Activated CD4-positive, alpha-beta T cell treated with anti-CD3 and anti-CD28 coated beads, Interleukin-2, amount 10 ng/mL, durations not matched to agents 24 days and 14 days (primary cell): ENCODE measurements at places on chromosomes 5 and 9. TPM values are rescaled to one million over a fixed set of nuclear protein-coding genes. Genes with fewer than 3 reads are reported as not detected.

DNA sequence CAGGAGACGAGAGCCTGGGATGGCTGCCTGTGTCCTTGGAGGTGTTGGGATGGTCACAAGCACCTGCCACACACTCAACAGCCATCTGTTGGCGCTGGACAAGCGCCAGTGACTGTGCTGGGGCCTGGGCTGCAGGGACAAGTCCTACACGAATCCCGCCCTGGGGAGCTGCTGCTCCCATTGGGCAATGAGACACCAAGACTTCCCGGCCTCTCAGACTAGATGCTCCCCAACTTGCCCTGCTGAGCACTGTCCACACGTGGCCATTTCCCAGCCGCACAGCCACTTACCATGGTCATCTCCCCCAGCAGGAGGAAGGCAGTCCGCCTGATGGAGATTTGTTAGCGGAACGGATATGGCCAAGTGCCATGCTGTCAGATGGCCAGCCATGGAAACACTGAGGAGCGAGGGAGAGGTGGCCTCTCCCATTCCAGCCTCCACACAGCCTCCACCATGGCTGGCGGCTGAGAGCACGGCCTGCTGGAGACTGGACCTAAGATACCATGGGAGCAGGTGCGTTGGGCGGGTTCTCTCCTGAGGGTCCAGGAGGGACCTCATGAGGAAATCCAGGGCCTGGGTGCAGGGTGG, 43.9 kb downstream of the PRRT1B start:
- H3K27ac ChIP-seq, result no peak overlapping the region
- no peaks in the 10 kb centered on the region for H3K27me3 ChIP-seq
- no peak for DNase-seq
- no peak overlapping the region for H3K4me3 ChIP-seq
- peaks cover 47% of the 10 kb centered on the region for H3K4me1 ChIP-seq

DNA sequence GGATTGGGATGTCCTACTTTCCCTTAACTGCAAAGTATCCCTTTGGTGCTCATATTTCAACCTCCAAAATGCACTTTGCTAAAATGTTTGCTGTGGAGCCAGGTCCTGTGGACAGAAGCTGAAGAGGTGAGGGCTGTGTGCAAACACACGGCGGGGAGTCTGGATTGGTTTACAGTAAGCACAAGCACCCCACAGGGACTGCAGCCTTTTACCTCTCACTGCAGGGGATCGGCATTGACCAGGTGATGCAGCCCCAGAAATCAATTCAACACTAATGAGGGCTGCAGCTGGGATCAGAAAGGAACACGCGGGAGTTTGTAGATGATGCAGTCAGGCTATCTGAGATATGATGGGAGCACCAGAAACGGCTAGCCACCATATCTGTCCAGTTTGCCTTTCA, 450.9 kb downstream of the CCDC171 start:
- H3K4me3 ChIP-seq, result no peak overlapping the region
- H3K27ac ChIP-seq, result no peak overlapping the region
- DNase-seq, result no peak
- no peaks in the 10 kb centered on the region for H3K27me3 ChIP-seq

Gene NDFIP1
- 114 and 122 TPM in 2 replicates for total RNA-seq

DNA sequence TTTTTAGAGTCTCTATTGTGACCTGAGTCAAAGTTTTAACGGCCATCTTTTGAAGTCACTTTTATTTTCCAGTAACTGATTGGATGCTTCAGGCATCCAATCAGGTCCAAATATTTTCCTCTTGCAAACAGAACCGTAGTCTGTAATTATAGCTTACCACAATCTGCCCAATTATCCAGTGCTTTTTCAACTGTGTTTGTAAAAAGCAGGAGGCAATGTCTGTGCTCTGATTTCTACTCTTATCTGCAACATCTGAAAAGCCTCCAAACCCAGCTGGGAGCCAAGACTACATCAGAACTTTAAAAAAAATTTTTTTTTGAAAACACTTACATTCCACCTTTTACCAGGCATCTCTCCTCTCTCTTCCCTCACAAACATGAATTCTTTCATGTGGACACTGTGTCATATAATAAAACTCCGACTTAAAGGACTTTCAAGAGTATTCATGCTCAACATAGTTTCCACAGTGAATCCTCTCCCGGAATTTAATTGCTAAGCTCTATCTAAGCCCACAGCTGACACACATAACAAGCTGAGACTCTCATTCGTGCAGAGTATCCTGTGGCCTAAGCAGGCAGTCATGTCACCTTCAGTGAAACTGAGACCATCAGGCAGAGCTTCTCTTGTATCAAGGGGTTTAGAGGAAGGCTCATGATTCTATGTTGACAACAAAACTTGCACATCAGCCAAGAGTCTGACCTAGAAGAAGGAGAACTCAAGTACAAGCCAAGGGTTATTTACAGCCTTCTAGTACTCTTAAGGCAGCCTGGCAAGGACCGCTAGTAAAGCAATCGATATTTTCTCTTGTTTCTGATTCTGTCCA, 272.7 kb downstream of the TLE1 start:
- no peaks in the 10 kb centered on the region for H3K4me1 ChIP-seq
- no peaks in the 10 kb centered on the region for H3K36me3 ChIP-seq
- no peak for DNase-seq

DNA sequence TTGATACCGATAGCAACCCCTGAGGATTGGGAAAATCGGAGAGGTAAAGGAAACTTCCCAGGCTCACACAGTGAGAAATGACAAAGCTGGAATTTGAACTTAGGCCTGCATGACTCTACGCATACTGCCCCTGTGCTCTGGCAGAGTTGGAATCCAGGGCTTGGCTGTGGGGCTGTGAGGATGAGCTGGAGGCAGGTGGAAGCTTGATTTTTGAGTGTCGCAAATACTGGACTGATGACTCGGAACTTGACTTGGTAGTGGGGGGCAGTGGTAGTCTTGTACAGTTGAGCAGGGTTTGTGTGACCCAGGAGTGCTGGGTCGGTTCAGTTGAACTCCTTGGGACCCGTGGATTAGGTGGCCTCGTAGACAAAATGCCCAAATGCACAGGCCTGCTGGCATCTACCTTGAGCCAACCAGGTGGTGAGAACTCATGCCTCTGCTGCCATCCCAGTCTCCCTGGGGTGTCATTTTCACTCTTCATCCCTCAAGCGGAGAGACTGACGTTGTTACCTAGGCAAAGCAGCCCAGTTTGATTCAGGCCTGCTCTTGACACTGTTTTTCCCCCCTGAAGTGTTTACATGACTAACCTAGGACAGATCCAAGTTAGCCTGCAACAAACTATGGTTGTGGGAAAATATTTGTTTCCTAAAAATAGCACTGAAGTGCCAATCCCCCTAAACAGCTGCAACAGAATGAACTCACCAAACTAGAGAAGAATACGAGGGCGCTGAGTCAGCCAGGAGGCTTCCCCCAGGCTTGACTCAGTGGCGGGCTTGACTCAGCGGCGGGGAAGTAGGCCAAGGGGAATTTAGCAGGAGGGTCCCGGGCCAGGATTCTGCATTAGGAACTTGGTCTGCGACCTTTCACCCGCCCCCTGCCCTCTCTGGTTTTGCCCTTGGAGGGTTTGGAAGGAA, 45.7 kb upstream of the ORM1 start:
- H3K36me3 ChIP-seq, result no peaks in the 10 kb centered on the region
- H3K4me1 ChIP-seq, result no peaks in the 10 kb centered on the region
- DNase-seq, result no peak
- H3K27me3 ChIP-seq, result no peaks in the 10 kb centered on the region
- no peak overlapping the region for H3K27ac ChIP-seq

DNA sequence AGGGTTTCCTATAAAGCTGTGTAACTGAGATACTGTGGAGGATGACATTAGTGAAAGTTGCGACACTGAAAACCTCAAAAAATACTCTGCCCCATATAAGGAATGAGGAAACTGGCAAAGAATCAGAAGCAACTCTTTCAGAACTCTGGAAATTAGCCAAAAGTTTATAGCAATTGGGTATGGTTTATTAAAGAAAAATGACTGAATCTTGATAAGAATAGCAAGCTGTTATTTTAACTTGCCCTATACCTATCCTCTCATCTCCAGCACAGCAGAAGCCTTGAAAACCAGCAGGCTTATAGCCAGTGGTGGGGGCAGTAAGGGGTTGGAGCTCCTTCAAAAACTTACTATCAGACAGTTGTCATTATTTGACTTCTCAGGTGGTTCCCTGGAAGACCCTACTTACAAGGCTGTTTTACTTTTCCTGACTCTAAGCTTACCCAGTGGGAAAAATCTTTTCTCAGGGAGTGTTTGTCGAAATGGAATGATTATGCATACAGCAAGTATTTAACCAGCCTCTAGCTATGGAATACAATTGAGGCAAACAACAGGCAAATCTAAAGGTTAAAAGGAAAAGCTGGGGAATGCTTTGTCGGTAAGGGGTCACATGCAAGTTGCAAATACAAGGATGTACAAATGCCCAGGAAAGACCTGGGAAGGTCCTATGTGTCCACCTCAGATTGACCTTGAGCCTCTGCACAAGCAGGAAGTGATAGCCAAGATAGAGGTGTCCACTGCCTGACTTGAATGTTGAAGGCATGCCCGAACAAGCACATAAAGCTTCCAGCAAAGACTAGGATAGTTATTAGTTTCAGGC, 21.0 kb upstream of the FAM151B start:
- H3K4me3 ChIP-seq, result no peak overlapping the region
- no peak for DNase-seq
- no peaks in the 10 kb centered on the region for H3K27me3 ChIP-seq

Gene EIF4E1B
- not detected in 2 replicates for total RNA-seq

DNA sequence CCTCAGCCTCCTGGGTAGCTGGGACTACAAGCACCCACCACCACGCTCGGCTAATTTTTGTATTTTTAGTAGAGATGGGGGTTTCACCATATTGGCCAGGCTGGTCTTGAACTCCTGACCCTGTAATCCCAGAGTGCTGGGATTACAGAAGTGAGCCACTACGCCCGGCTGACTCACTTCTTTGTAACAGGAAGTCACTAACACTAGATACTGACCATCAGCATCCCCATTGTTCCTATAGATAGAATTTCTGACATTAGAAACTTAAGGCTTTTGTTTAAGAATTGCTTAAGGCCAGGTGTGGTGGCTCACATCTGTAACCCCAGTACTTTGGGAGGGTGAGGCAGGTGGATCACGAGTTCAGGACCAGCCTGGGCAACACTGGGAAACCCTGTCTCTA, 42.2 kb downstream of the LEAP2 start:
- H3K4me3 ChIP-seq, result no peak overlapping the region
- DNase-seq, result no peak
- peaks cover 26% of the 10 kb centered on the region for H3K36me3 ChIP-seq
- no peaks in the 10 kb centered on the region for H3K27me3 ChIP-seq

Gene FOXD4L4
- total RNA-seq, result not detected in 2 replicates

DNA sequence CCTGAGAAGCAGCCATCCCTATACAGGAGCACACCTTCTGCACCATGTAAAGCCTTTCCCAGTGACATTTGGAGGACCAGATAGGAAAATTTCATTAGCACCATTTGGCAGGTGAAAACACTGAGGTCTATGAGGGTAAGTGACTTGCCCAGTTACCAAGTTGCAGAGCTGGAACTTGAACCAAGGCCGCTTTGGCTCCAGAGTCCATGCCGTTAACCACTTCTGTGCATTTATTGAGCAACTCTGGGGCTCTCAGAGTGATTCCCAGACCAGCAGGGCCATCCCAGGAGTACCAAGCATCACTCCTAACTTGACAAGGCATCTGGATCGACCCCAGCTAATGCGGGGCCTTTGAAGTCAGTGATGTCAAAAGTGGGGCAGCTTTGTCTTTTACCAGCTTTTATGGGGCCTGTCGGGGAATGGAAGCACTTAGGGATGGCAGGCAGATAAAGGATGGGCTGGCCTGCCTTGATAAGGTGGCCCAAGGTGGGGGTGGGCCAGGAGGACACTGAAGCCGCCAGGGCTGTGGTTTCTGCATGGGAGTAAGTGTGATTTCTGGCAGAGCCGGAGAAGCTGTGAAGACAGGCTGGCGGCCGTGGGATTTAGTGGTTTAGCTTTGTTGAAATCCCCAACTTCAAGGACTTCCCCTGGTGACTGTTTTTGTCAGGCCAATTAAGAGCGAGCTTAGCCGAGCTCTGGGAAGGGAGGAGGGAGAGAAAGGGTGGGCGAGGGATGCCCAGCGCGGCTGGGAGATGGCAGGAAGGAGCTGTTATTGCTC, 127.3 kb downstream of the MACROH2A1 start:
- DNase-seq, result no peak
- peaks cover 15% of the 10 kb centered on the region for H3K27me3 ChIP-seq
- no peak overlapping the region for H3K4me3 ChIP-seq
- H3K27ac ChIP-seq, result no peak overlapping the region
- H3K36me3 ChIP-seq, result no peaks in the 10 kb centered on the region
- no peaks in the 10 kb centered on the region for H3K4me1 ChIP-seq

Gene NELFB
- total RNA-seq, result 72.4 and 75.3 TPM in 2 replicates

DNA sequence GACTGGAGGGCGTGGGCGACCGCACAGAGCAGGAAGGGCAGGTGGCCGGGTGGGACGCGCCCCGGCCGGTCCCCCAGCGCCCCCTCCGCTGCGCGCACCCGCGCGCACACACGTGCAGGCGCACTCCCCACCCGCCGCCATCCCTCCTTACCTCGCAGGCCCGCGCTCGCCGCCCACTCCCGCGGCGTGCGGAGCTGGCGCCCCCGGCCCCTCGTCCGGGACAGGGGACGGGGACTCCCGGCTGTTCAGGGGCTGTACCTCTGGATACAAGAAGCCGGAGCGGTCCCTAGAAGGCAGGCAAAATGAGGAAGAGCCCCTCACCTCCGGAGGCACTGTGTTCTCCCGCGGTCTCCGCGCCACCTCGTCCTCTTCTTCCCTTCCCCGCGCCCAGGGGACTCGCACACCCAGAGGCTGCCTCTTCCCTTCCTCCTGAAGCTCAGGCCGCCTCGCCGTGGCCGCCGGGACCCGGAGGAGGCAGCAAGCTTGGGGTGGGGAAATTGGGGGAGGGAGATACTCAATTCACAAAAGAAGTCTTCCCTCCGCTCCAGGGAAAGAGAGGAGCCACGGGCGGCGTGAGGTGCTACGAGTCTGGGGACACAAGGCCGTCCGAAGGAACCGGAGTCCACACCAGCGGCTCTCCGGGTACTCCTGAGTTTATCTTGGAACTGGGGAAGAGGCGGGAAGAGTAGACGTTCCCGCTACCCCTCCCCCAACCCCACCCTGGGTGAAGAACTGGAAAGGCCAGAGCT, 1.4 kb upstream of the GABRB2 start:
- H3K27ac ChIP-seq, result no peak overlapping the region
- peaks cover 59% of the 10 kb centered on the region for H3K27me3 ChIP-seq
- H3K4me3 ChIP-seq, result peak overlapping the region; percentile 83
- no peaks in the 10 kb centered on the region for H3K36me3 ChIP-seq
